ENCODE measurements at places on chromosomes 7 and 10.

GRCh38 chr10:129055225-129055624 is 411.8 kb upstream of the MGMT start:
- no peak for DNase-seq

DNA sequence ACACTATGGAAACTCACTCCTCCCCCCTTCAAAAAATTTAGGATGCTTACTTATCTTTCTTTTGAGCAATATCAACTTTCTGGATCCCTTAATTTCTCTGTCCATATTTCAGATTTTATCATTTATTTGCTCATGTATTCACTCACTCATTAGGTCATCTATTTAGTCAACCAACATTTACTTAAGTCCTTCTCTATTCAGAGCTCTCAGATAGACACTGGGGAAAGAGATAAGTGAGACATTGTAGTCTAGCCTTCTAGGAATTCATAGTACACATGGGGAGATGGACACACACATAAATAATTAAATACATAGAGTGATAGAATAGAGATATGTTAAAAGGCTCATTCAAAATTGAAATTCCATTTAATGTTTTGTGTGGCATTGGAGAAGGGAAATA is 9.2 kb downstream of the CPN1 start:
- DNase-seq: no peak

DNA sequence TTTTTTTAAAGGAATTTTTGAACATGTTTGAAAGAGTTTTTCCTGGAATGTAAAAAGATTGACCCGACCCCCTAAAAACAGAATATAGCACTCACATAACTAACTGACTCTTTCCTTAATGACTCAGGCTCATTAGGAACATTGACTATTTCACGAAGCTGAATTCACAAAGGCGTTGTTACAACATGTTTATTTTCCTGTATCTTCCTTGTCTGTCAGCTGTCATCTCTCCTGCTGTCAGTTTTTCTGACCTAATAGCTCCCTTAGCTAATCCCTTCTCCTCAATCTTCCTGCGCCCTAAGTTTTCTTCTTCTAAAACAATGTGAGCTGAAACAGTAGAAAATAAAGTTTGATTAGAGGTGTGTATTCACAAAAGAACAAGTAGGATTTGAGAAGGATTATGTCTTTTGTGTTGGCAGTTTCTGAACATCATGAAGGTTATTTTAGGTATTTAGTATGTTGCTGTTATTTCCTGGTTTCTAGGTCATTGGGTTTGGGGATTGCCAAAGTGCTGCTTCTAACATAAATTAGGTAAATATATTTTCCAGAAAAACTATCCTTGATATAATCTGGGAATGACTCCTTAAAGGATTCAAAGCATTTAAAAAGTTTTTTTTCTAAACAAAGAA is 4.6 kb upstream of the MDFIC start:
- no peak for DNase-seq

GRCh38 chr10:52485462-52485861 is 171.4 kb downstream of the DKK1 start:
- DNase-seq: no peak

DNA sequence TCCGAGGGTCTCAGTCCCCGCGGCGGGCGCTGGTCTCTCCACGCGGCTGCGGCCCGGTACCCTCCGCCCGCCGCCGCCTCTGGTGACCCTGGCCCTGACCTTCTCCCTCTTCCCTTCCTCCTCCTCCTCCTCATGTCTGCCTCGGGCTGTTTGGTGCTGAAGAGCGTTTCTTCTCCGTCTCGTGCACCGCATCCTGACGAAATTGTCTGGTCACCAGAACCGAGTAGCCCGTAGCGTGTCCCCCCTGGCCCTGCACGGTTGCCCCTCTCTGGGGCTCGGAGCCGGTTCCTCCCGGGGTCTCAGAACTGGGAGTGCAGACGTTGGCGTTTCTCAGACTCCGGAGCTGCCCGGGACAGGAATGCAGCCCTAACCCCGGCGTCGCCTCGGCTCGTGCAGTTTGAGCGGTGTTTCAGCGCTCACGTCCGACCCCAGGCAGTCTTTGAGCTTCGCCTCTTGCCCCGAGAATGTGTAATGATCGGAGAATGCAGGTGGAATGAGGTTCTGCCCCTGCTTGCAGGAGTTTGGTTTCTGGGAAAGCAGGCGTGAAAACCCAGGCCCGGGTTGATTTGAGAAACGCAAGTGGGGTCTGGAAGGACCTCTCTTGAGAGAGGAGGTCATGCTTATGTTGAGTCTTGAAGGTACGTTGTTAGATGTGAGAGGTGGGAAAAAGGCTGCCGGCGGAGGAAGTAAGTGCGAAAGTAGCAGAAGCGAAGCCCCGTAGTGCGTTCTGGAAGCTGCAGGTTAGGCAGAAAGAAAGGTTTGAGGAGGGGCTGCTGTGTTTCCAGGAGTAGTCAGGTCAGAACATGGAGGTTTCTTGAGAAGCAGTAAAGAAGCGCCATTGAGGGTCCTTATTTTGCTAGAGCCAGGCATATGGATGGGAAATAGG is 743 bp downstream of the RBM17 start:
- no peak for DNase-seq

GRCh38 chr7:127786184-127786583 is 134.2 kb downstream of the SND1 start:
- no peak for DNase-seq

DNA sequence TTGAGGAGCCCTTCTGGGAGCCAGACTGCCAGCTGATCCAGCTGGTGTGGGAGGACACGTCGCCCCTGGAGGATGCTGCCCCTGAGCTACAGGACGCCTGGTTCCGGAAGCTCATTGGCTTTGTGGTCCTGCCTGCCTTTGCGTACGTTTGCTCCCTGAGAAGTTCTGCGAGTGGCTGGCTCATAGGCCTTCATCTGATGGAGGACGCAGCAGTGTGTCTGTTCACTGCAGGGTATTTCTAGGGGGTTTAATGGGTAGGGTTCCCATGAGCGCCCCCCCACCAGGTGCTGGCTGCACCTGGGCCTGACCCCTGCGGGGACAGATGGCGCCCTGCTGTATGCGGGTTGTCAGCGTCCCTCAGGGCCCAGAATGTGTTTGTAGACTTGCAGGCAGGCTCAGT is 5.0 kb downstream of the PAOX start:
- no peak for DNase-seq

- no peak for DNase-seq
Observed at GRCh38 chr7:16051561-16052255, 365.2 kb upstream of the MEOX2 start.

DNA sequence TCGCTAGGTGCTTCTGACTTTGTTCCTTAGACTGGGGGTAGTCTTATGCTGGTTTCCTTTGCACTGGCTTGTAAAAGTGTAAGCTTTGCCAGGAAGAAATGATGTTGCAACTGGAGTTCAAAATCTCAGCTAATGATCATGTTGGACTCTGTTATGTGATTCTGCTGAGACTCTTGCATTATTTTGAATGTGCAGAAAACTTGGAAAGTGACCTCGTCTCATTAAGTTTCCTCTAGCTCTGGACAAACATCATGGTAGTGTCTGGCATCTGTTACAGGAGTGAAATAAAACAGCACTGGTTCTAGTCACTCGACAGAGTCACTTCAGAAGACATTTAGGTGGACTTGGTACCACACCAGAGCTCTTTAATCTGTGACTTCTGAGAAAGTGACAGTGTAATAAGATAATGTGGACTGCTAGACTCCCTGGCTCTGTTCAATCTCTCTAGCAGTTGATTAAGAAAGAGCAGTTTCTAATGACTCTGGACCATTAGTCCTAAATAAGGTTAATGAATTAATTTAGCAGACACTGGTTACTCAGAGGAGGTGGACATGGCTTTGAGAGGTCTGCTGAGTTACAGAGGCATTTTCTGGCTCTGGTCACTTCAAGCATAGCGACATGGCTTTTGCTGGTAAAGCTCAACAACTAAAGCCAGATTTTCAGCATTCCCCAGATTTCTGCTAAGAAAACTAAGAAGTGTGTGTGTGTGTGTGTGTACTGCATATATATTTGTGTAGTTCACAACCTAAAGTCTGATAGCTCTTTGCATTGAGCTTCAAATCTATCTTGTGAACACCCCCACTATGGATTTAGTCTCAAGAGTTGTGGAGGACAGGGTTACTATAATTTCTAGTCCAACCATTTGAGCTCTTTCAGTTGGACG is 2.0 kb downstream of the NRP1 start:
- no peak for DNase-seq

- DNase-seq: no peak
Observed at GRCh38 chr7:64849250-64849923, 53.7 kb upstream of the ZNF273 start.

GRCh38 chr7:44224080-44224973 is 23.5 kb downstream of the YKT6 start:
- no peak for DNase-seq

GRCh38 chr10:63542835-63543575 is 21.8 kb downstream of the REEP3 start:
- no peak for DNase-seq

- no peak for DNase-seq
Observed at GRCh38 chr7:2631946-2632732, at the start of gene TTYH3. TSS of gene TTYH3 (plus strand) at chr7:2631986. CDS start at chr7:2632156, 170 bp downstream.

DNA sequence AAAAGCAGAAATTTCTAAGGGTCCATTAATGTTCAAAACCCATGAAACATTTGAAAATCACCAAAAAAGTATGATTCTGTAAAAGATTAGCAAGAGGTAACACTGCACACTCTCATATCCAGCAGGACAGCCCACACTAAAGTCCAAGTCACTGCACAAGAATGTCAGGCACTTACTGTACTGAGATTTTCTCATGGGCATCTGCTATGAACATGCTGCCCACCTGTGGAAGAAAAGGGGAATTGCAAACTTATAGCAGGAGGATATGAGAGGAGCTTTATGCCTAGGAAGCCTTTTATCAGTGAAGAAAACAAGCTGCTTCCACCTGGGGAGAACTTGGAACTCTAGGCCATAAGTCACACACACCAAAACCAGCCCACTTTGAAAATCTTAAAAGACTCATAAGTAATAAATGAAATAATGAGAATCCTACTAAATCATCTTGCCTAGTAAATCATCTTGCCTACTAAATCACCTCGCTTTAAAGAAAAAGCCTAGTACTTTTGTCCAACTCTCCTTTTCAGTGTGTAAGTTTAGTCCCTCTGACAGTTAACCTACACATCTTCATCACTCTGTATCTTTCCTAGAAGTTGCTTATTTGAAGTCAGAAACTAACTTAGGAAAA is 46.1 kb downstream of the ARMH3 start:
- peak; percentile 2 for DNase-seq

- no peak for DNase-seq
Observed at GRCh38 chr10:62045765-62046521, 144.4 kb downstream of the ARID5B start.

DNA sequence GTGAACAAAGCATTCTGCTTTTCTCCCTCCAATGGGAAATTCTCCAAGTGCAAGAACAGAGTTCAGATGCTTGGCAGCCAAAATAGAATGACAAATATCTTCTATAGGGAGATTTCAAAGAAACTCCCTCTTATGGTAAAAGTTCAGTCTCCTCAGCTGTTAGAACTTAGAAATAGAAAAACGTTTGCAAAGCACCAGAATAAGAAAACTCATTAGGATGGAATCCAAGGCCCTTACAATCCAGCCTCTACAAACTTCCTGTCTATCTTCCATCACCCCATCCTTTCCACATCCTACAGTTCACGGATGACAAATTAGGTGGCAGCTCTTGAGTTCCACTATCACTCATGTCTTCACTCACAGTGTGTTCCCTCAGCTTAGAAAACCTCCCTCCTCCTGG is 25.7 kb downstream of the FAM13C start:
- no peak for DNase-seq

DNA sequence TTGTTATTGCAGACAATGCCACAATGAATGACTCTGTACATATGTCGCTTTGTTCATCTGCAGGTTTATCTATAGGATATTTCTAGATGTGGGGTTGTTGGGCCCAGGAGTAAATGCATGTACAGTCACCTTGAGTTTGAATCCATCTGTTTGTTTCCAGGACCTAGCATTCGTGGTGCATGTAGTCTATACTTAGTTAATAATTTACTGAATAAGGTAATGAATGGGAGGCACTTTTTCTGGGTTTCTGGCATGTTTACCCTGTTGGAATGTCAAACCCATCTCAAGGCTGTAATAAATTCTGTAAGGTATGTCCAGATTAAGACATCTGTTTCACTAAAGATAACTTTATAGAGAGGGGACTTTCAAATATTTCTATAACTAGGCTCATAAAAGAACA is 23.5 kb downstream of the HECTD2 start:
- DNase-seq: no peak

DNA sequence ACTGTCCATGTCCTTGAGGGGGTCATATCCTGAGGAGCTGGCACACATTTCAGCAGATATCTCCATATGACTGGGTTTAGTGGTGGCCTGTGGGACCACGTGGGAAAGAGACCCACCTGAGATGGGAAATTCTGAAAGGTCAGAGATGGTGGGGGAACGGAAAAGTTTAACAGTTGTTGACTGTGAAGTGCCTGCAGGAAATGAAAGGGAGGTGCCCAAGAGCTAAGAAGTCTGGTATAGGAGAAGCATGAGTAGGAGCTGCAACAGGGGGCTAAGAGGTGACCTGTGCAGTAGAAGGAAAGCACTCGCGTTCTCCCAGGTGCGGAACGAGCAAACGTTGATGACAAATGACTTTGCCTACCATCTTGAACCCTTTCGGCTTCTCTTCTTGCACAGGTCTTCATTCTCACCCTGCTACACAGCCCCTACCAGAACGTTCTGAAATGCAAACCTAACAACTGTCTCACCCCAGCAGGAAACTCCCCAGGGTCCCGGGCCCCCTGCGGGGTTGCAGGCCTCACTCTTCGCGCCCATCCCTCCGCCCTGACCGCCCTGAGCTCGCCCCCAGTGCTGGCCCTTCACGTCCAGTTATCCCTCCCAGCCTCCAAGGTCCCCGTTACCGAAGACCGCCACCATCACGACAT is 9.8 kb upstream of the FXYD4 start:
- no peak for DNase-seq

- DNase-seq: no peak
Observed at GRCh38 chr7:92133133-92133736, 1.0 kb downstream of the CYP51A1 start.

GRCh38 chr7:117715784-117716445 is 157.3 kb downstream of the CTTNBP2 start:
- DNase-seq: peak; percentile 7

DNA sequence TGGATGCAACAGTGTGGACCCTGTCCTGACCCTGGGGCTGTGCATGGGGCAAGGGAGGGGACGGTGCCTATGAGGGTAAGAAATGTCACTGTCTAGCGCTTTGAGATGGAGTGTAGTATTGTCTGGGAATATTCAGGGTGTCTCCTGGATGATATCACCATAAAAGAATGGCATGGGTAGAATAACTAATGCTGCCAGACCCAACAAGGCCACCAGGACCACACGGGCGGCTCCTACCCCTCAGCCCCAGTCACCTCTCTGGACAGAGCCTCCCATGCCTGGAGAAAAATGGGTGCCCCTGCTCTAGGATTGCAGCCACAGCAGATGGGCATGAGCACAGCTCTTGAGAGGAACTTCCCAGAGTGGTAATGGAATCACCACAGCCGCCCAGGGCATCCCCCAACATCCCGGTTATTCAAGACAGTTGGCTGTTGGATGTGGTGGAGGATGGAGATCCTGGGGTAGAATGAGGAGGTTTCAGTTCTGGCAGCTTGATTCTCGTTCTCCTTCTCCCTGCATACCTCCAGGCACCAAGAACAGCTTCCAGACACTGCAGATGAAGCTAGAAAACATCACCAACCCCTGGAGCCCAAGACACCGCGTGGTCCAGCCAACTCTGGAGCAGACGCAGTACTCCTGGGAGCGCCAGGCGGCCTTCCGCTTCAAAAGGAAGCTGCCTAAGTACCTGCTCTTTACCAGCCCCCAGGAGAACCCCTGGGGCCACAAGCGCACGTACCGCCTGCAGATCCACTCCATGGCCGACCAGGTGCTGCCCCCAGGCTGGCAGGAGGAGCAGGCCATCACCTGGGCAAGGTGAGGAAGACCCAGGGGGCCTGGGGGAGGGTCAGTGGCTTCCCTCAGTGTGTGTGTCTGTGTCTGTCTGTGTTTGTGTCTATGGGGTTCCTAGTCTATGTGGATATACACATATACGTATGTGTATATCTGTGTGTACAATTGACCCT is 6.2 kb downstream of the AOC1 start:
- no peak for DNase-seq

All from amygdala (tissue), 56 donors.